ENCODE measurements at places on chromosomes 5 and 9.
A peak's percentile ranks its signal among the peaks of the same experiment; 100 is the strongest.

DNA sequence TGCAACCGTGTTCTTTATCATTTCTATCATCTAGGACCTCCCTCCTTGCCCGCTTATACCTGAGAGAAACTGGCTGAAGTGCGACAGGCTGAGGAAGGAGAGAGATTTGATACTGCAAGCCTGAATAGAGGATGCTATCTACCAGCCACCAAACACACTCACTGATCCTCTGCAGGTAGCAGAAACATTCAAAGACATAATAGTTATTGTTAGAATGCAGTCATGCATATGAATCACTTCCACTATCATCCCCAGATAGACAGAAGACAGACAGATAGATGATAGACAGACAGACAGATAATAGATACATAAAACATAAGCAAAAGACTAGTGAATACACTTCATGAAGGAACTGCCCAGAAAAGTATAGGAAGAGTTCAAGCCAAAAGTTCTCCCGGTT lies 32.9 kb downstream of the FAM81B start:
- no peak for DNase-seq

DNA sequence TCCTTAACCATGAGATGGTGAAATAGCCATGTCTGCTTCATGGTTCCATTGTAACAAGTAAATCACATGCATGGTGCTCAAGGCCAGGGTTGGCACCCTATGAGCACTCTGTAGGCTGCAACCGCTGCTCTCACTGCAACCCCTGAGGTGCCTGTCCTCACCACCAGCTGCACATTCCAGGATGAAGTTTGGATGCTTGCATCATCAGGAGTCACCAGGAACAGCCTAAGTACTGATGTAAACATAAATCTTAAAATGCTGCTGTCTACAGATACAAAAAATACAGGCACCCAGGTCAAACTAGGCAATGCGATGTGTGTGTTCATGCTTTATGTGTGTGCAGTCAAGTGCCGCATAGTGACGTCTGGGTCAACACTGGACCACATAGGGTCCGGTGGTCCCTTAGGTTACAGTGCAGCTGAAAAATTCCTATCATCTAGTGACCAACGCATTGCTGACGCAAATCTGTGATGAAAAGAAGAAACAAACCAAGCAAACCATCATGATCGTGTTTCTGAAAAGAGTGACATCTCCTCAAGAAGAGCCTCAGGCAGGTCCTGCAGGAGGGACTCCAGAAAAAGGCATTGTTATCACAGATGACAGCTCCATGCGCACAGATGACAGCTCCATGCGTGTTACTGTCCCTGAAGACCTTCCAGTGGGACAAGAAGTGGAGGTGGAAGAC lies 234.8 kb downstream of the AUH start:
- DNase-seq = no peak

GRCh38 chr9:99811598-99812383 lies 9.9 kb upstream of the NR4A3 start:
- no peak for DNase-seq

DNA sequence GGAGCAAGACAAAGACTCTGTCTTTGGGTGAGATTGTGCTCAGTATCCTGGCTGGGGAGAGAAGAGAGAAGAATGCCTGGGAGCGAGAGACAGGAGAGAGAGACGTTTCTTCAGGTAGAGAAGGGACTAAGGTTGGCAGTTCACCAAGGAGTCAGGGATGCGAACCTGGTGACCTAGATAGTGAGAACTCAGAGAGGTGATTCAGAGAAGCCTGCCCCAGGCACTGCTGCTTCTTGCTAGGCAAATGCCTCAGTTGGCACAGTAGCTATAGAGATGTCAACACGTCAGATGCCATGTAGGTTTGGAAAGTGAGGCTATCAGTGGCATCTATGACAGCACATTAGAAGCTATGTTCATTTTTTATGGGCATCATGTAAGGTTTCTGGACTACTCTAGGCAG lies 231.6 kb upstream of the VLDLR start:
- peak; percentile 66 for DNase-seq

GRCh38 chr9:135793221-135794056 lies 91.5 kb downstream of the KCNT1 start:
- DNase-seq = no peak

DNA sequence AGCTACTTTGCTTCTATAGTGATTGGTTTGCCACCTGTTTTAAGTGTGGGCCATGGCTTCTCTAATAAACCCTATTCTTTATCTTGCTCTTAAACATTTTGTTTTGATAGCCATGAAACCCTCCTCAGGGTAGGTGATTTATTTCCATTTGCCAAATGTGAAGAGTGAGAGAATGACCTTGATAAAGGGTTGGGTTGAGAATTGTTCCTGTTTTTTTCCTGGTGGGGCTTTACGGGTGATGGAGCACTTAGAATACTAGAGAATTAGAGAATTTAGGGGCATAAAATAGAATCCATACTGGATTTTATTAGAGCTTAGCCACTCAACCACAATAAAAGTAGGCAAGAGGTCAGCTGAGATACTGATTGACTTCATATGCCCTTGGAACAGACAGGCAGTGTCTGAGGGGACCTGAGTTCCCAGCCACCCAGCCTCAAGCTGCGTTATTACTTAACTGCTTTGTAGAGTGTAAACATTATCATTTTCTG lies 68.9 kb downstream of the COMMD10 start:
- DNase-seq = no peak

GRCh38 chr9:76855015-76855414 lies 50.9 kb downstream of the PRUNE2 start:
- no peak for DNase-seq

DNA sequence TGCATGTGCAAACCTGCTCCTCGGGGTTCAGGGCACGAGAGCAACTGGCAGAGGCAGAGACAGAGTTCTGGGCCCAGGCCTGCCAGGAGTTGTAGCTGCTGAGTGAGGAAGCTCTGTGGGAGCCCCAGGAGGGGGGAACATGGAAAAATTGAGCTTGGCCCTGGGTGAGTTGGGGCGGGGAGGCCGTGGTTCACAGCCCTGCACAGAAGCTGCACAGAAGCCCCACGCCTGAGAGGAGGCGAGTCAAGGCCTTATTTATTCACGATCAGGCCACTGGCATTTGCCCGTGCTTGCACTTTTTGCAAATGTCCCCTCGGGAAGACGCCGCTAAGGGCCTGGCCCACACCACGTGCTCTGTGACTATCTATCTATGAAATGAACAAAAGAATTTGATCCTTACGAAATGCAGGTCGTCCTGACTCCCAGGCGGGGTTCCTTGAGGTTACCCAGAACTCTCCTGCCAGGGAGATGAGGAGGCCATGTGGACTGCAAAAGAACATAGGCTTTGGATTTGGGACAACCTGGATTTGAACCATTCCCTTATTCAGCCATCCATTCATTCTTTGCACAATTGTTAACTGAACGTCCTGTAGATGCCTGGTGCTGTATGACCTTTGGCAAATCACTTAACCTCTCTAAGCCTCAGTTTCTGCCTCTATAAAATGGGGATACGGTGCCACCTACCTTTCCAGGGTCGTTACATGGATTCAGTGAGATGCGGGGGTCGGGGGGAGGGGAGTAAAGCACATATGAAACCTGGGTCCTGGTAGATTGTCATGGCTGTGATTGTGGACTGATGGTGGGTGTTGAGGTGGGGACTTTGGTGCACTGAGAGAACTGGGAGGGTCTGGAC lies 17.9 kb downstream of the COL27A1 start:
- no peak for DNase-seq

- DNase-seq = peak; percentile 46
Measured at GRCh38 chr9:98099898-98100297, 19.1 kb downstream of the TRIM14 start.

DNA sequence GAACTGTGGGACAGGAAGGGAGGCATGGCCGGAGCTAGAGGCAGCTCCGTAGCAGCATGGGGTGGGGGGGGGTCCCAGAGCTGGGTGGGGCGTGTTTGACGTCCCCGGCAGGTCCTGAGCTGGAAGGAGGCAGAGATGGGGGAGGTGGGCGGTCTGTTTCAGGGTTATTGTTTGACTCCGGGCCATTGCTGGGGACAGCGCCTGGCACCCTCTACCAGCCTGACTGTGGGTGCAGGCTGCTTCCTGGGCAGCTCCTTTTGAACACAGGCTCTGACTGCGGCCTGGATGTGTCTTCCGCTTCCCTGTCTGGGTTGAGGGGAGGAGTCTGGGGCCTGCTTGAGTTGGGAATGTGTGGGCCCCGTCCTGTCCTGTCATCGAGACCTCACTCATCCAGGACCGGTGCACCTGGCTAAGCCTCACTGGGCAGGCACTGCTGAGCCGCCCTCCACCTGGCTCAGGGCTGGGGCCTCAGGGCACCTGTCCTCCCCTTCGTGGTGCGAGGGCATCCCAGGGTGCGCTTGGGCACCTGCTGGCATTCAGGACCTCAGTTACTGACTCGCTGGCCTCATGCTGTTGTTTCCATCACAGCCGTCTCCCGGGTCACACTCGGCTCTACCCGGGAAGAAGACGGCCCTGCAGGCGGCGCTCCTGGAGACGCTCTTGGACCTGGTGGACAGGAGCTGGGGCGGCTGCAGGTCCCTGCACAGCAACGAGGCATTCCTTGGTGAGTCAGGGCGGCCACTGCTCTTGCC lies 26.5 kb downstream of the CEP72 start:
- DNase-seq = no peak

DNA sequence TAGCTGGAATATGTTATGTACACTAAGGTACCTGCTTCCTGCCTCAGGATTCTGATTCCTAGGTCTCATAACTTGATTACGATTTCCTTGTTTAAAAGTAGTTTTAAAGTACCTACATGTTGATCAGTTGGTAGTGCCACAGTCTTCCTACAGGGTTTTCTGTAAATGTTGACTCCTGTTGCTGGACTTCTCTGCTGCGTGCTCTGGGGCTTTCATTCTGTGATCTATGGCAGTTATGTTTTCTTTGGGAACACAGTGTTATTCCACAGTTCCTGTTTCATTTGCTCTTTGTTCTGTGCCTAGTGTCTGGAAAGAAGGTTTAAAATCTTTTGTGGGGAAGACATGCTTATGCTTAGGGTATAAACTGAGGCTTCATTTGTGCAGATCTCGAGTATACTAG lies 343.5 kb downstream of the PLK2 start:
- no peak for DNase-seq

DNA sequence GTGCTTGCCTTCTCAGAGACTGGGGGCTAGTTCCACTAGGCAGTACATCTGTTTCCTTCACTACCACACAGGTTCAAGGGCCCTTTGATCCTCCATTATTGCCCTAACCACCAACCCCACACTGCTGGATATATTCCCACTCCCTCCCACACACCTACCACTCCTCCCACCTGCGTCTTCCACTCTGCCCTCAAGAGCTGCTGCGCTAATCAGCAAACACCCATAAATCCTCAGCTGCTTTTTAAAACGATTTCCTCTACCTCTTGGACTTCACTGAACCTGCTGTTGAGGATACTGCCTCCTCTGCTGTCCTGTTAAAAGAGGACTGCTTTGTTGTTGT lies 120.9 kb downstream of the MAPKAP1 start:
- DNase-seq = no peak

DNA sequence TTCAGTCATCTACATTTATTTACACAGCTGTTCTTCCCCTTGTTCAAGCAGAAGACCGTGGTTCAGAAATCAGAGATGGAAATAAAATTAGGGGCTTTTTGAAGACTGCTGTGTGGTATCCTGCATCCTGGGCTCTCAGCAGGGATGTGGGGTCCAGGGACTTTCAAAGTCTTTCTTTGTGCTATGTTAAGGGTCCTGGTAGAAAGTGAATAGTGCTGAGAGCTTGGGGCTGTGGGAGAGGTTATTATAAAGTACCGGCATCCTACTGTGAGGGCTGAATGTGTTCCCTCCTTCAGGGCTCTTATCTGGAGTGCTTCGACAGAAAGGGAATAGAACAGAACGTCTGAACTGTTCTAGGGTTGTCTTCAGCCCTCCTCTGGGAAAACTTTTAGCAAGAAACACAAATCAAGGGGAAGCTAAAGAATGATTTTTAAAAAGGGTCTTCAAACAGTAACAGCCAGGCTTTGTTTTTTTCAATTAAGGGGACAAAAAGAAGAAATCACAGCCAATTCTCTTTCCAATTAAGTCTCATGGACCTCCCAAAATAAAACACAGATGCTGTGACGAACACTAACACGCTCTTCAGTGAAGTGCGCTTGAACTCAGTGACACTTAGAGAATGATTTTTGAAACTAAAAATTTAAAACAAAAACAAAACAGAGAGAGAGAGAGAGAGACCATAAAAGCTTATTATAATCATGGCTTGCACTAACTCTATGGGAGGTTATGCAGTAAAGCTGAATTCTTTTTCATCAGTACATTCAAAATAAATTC lies 15.7 kb upstream of the SLC1A3 start:
- DNase-seq = no peak

GRCh38 chr5:4226565-4226964 lies 630.9 kb downstream of the IRX1 start:
- DNase-seq = no peak

DNA sequence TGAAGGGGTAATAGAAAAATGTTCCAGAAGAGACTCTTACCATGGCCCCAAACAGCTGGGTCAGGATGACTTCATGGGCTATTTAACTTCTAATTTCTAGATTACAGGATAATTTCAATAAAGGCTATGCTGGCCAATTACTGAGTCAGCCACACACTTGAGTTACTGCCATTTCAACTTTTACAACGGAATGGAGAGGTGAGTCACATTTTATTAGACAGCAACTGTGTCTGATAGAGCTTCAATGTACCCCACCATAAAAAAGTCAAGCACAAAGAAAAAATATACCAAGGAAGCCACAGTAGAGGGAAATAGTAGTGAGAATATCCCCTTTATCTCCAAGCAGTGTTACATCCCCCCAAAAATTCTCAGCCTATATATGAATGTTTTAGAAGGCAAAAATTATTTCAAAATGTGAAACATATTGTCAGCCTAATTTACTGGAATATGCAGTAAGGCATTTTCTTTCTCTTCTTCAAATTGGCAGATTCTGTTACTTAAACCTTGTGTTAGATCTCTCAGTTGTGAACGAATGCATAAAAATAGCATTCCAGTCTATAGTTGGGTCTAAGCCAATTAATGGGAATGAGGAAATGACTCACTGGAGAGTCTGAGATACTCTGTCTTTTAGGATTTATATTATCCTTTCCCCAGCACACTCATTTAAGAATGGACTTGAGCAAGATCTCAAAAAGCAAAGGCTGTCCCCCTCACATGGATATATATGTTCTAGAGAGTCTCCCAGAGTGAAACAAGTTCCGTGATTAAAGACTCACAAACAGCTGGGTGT lies 47.1 kb upstream of the RAI14 start:
- DNase-seq = peak; percentile 62

DNA sequence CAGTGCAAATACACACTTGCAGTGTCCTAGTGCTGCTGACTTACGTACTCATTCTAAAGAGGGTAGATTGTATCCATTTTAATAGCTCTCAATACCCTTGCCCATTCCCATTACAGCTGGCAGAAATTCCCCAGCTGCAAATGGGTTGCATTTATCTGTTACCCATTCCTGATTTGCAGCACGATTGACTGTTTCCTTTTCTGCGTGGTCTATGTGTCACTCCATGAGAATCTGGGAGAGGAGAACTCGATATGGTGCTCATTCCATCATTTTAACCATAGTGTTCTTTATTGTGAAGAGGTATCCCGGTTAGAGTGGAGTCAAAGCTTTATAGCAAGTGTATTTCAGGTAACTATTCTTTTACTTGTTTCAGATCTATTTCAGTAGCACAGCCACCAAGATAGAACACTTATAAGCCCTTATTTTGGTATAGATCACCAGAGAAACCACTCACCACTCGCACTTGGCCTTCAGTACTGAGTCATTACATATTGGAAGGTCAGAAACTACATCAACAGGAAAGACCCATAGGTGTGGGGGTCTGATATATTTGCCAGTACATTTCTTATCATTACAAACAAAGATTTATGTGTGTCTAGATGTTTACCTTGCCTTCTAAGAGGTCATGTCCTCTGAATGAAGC lies 139.5 kb downstream of the MUSK start:
- no peak for DNase-seq

All from epithelial cell of prostate (primary cell).